ENCODE measurements at places on chromosomes 13 and 19. TPM values are rescaled to one million over a fixed set of nuclear protein-coding genes. Genes with fewer than 3 reads are reported as not detected.
A peak's percentile ranks its signal among the peaks of the same experiment; 100 is the strongest.

DNA sequence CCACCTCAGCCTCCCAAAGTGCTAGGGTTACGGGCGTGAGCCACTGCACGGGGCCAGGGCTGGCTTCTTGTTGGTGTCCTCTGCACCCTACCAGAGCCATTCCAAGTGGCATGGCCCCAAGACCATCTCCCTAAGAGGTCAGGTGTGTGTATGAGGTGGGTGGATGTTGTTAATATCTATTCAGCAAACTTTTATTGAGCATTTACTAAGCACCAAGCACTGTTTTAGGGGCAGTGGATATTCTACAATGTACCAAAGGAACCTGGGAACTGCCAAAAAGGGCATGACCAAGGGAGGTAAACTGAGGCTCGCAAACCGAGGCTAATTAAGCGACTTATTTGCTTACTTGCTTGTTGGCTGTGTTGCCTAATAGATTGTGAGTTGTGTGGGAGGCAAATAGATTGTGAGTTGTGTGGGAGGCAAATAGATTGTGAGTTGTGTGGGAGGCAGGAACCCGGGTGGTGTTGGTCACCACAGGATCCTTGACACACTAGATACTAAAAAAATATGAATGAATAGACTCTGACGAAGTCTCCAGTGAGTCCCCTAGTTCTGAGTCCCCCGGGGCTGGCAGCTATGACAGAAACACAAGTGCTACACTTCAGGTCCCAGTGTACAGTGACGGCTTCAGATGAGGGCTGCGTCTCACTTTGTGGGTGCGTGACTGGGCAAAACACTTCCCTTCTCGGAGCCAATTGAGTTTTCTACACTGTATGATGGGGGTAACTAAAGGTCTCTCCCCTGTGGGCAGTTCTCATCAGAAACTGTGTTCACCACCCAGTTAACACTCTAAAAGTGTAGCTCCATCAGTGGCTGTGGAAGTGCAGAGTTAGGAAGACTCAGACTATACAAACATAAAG, 5.0 kb upstream of the BICRA start:
- DNase-seq: no peak

- DNase-seq: no peak
Observed at GRCh38 chr13:51148952-51149573, 38.0 kb upstream of the C13orf42 start.

DNA sequence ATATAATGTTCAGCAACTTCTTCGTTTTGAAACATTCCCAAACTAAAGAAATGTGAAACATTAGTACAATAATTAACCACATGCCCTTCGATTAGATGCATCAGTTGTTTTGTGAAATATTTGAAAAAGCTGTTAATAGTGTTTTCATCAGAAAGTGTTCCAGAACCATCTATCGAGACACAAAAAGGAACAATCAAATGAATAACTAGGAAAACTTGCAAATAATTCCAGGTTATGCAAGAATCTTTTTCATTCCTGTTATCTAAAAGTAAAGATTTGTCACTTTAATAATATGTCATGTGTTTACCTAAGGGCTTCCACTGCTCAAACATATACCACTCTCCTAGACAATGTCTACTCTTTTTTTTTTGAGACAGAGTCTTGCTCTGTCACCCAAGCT, 904.2 kb upstream of the MIR17HG start:
- no peak for DNase-seq

GRCh38 chr13:97460004-97460775, 26.2 kb downstream of the RAP2A start:
- DNase-seq: no peak

DNA sequence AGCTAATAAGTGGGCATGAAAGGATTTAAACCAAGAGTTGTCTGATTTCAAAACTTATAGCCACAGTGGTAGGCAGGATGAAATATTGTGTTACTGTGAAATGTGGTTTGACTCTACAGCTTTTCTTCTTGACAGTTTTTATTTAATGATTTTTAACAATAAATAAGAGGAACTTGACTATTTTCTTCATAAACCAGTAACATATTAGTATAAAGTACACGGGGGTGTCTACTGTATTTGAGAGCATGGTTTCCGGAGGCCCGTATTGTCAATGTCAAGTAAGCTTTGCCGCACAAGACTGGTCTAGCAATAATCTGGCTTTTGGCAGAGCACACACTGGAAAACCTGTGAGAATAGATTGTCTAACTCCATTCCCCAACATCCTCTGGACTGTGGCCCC, 894.5 kb downstream of the PCDH9 start:
- DNase-seq: no peak

- no peak for DNase-seq
Observed at GRCh38 chr13:110107568-110108347, 199.2 kb downstream of the COL4A1 start.

Gene ZNF20
- 1.1 TPM for total RNA-seq

DNA sequence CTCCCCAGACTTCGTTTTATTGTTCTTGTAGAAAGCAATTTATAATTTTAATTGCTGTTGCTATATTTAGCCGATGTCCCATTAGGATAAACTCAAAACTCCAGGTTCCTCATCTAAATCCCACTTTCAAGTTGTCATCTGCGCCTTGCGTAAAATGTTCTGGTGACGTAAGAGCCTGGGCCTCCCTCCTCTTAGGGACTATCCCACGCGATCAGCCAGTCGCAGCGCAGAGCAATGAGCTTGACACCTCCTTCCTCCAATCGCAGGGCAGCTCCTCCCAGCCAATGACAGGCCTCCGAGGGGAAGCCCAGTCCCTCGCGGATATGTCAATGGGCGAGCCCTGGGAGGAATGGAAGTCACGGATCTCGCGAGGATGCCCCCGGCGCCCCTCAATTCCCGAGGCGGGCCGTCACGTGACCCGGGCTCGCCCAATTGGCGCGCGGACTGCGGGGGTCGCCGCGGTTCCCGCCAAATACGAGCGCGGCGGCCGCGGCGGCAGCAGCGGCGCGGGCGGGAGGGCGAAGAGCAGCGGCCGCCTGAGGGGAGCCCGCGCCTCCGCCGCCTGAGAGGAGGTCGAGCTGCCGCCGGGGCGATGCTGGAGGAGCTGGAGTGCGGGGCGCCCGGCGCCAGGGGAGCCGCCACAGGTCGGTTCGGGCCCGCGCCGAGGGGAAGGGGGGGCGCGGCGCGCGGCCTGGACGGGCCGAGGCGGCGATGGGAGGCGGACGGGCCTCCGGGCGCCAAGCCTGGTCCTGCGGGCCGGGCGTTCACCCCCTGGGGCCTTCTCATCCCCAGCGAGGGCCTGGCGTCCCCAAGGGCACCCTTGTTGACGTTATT, at the start of gene CHAF1A:
Gene CHAF1A, plus strand, starts transcription at position 470 of the 834 bp plus-strand sequence. Its CDS starts 123 bp downstream, at position 593.
- DNase-seq: peak; percentile 99

Gene CYP2F1
- not detected for total RNA-seq

- DNase-seq: no peak
Observed at GRCh38 chr19:44142059-44142433, 692 bp downstream of the ZNF234 start.

DNA sequence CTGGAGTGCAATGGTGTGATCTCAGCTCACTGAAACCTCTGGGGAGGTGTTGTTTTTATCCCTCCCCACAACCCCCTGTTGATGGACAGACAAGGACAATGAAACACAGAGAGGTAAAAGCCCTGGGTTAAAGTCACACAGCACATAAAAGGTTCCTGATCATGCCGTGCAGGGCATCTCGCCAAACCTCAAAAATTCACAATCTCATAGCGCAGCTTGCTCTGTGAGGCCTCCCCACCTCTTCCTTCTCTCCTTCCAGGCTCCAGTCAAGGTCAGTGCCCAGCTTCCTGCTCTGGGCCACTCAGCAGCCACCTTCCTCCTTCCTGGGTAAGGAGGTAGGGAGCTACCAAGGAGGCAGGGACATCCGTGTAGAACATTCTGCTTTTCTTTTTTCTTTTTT, 2.3 kb downstream of the FUT2 start:
- no peak for DNase-seq

DNA sequence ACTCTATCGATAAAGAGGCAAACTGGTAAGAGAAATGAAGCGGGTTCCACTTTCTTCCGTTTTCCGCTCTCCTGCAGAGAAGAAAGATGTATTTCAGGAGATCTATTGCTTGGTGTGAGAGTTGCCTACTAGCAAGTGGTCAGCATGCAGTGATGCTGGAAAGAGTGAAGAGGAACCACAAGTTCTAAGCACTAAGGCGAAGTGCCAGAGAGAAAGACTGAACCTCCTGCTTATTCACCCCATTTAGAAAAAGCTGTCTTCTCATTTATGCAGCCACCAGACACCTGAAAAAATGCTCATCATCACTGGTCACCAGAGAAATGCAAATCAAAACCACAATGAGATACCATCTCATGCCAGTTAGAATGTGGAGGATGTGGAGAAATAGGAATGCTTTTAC, 78.7 kb upstream of the GPC6 start:
- no peak for DNase-seq

DNA sequence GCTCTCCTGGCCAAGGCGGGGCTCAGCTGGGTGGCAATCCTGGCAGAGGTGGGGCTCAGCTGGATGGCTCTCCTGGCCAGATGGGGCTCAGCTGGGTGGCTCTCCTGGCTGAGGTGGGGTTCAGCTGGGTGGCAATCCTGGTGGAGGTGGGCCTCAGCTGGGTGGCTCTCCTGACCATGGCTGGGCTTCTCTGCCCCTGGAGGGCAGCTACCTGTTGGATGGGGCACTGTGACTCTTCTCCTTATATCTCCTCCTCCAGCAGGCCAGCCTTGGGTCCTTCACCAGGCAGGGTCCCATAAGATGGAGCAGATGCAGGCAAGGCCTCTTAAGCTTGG, 16.7 kb downstream of the ZFR2 start:
- no peak for DNase-seq

All from Right ventricle myocardium inferior (tissue), 1 donor.